GM13976 (cell line): ENCODE measurements at places on chromosomes 1 and 21.

- DNase-seq = no peak
Observed at GRCh38 chr1:90522432-90522831, 194.7 kb downstream of the BARHL2 start.

GRCh38 chr1:42921769-42922168, 36.9 kb downstream of the SLC2A1 start:
- no peak for DNase-seq

- DNase-seq = no peak
Observed at GRCh38 chr1:30382496-30382895, 340.9 kb downstream of the MATN1 start.

DNA sequence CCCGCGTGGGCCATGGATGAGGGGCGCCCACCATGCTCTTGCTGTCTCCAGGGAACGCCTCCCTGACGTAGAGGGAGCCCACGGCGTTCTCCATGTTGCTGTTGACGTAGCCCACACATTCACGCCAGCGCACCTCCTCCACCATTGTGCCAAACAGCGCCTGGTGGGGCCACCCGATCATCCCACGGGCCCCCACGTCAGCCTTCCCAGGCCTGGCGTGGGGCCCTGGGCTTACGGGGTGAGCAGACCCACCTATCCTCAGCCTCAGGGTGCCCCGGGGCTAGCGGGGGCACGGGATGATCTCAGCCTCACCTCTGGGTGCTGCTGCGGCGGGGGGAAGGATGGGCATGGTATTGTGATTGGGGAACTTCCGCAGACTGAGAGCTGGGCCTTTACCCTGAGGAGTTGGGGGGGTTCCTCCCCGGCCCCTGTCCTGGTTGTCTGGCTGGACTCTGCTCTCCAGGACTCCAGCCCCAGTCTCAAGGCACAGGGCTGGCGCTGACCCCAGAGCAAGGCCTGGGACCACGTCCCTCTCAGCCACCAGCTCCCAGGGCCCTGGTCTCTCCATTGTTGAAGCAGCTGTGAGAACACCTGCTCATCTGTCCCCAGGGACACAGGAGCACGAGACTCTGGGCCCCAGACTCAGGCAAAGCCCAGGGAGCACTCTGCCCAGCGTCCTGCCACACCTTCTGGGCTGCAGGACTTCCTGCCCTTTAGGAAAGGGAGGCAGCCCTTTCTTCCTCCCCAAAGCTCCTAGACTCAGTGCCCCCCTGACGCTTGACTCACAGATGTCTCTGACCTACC, 10.2 kb downstream of the PRXL2B start:
- no peak for DNase-seq

DNA sequence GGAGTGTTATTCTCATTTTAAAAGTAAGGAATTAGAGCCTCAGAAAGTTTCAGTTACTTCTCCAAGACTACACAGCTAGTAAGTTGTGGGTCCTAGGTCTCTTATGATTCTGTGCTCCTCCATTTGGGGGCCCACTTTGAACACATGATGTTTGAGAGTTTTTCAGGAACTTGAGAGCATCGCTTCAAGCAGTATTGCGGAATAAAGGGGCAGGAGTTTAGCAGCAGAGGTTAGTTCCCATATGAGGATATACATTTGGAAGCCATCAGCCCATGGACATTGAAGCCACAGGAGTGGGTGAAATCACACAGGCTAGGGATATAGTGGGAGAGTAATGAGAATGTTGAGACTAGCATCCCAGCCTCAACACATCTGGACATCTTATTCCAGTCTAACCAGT, 143.2 kb downstream of the RASAL2 start:
- no peak for DNase-seq

GRCh38 chr1:211174375-211174774, 40.4 kb upstream of the KCNH1 start:
- no peak for DNase-seq

DNA sequence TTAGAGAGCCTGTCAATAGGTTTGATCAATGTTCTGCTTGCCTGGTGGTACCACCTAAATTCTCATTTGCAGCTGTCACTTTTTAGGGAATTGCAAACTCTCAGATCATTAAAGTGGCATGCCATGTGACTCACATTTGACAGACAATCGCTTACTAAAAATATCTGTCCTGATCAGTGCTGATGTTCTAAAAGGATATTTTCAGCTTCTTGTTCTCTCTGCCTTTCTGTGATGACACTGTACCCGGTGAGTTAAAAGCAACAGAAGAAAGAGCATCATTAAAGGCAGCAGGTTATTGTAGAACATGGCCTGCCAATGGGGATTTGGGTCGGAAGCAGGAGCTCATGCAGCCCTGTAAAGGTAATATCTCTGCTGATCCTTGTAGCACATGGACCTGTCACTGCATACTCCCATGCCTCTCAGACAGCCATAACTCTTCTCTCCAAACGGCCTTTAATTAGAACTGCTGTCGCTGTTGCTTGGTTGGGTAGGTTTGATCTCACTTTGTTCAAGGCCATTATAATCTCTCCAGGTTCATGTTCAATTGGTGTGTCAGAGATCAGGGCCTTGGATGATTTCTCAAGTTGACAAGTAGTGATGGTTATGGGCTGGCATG, 441.3 kb upstream of the DEPDC1 start:
- no peak for DNase-seq

DNA sequence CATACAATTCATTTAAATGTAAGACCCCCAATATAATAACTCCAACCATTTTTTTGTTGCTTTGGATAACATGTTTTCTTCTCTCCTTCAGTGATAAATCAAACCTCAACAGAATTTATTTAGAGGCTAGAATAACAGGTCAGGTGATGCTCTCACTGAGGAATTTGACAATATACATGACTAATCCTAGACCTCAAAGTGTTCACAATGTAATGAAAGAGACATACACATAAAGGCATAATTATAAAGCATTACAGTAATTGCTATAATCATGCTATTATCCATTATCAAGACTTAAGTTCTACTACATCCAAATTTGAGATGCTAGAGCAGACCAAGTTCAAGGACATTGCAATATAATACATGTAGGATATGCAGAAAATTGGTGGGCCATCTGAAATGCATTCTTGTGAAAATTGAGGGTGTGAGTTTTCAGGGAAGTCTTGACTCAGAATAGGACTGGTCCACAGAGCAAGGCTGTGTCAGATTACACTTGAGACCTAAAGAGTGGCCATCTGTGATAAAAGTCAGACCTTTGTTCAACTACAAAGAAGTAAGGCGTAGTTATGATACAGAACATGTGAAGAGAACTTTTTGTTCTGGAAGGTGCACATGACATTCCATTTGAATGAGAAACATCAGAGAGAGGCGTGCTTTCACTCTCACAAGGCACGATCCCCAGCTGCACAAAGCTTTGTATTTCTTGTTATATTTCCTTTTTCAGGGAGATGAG, 45.5 kb downstream of the UTP25 start:
- no peak for DNase-seq

DNA sequence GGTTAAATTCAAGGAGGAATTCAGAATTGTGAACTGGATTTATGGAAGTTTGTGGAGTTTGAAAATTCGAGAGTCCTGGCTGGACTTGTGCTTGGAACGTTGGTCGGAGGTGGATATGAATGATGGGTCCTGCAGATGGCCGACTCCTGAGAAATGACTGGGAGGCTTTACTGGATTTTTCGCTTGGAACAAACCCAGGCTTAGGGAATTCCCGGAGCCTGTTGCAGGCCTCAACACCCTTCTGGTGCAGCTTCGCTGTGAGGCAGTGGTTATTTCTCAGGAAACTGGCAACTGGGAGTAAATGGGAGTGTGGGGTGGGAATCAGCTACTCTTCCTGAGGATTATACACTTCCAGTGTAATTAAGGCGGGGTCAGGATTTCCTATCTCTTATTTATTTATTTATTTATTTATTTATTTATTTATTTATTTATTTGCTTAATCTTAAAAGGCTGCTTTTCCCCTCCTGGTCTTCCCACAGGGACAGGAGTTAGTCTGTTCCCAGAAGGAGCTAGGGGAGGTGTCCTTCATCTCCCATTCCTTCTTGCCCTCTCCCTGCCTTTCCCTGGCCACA, 21.1 kb downstream of the MAPKAPK2 start:
- DNase-seq = no peak

GRCh38 chr1:11466416-11466815, 12.5 kb upstream of the DISP3 start:
- DNase-seq = no peak
